Activated CD4-positive, alpha-beta T cell treated with anti-CD3 and anti-CD28 coated beads for 4 hours (primary cell): ENCODE measurements at places on chromosomes 3 and 15.

DNA sequence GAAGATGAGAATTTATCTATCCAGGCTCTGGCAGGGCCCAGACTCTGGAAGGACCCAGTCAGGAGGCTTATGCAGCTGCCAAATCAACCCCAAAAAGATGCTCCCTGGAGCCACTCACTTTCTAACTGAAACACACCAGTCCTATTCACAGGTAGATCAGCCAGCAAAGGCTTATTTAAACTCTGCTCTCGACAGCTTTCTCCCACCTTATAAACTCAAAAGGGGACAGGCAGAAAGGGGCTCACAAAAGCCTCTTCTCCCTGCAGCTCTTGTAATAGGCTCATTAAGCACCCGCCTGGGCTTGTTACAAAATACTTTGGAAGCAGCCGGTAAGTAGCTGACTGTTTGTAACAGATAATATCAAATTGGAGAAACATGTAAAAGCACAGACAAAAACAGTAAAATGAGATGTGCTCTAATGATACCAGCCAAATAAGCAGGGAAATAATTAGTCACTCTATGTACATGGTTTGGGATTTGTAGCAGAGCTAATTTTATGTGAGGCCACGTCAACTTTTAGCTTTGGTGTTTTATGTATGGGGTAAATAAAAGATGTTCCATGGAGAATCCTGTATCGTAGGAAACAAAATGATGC, 213.8 kb downstream of the NR2F2 start:
- DNase-seq, result no peak

- DNase-seq, result no peak
Observed at GRCh38 chr3:69747511-69748258, 8.4 kb downstream of the MITF start.

DNA sequence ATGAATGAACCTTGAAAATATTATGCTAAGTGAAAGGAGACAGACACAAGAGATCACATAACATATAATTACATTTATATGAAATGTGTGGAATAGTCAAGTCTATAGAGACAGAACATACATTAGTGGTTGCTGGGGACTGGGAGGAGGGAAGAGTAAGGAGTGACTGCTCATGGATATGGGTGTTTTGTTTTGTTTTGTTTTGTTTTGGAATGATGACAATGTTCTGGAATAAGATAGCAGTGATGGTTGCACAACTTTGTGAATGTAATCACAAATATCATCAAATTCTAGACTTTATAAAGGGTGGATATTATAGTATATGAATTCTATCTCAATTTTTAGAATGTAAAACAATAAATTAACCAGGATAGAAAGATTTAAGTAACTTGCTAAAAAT, 57.4 kb upstream of the PHLDB2 start:
- no peak for DNase-seq

DNA sequence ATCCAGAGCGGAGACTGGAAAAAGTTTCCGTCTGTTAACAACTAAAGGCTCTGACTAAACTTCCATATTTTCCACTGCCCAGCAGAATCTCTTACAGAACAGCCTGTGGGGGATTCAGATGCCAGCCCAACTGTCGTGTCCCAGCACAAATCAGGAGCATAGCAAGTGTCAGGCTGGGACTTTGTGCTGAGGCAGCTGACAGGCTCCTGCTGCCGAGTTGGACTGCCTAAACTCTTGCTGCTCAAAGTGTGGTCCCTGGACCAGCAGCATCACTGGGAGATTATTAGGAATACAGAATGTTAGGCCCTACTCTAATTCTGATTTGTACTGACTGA, 31.2 kb upstream of the CMTM7 start:
- no peak for DNase-seq

GRCh38 chr3:42005401-42005800, 43.5 kb upstream of the ULK4 start:
- no peak for DNase-seq

- DNase-seq, result no peak
Observed at GRCh38 chr3:172040981-172041963, 1.9 kb downstream of the FNDC3B start.

GRCh38 chr3:123027292-123028232, at the start of gene SEMA5B:
Gene SEMA5B (minus strand): TSS chr3:123027763. CDS start chr3:122961263, 66,500 bp downstream.
- no peak for DNase-seq

- DNase-seq, result no peak
Observed at GRCh38 chr3:2098398-2099027, at the start of gene CNTN4. Gene CNTN4 (plus strand): TSS chr3:2098866.

- DNase-seq, result no peak
Observed at GRCh38 chr3:71684757-71685386, 40.3 kb downstream of the EIF4E3 start.

- DNase-seq, result no peak
Observed at GRCh38 chr3:136644212-136644611, 108.0 kb downstream of the STAG1 start.
